ENCODE measurements at places on chromosomes 7 and 10.

DNA sequence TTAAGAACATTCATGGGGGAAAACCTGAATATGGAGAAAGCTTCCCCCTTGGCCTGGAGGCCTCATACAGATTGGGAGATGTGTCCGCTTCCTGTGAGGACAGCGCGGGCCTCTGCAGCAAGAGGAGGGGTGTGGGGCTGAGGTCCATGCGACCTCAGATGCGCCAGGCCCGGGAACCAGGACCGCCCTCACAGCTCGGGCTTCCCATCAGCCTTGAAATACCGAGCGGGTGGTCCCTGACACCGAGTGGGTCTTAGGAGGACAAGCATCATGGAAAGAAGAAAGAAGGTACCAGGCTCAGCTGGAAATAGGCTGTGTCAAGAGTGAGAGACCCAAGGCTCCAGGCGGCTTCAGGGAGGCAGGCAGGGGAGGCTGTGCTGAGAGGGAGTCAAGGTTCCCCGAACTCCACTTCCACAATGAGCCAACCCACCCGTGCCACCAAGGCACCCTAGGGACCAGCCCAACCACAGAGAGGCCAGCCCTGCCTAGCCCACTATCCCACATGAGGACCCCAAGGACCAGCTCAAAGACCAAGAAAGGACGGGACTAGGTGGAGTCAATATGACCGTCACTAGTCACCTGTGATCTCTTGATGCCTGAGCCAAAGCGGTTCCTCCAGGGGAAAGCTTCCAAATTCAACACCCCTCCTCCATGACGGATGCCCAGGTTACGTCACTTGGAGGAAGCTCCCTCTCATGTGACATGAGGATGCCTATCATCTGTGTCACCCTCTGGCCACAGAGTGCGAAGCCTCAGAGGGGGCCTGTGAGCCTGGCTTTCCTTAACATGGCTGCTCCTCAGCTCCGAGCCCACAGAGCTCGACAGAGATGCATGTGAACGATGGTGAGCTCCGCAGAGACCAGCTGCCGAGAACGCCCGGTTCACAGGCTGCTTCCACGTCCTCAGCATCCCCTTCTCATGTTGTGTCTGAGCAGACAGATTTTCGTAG, 103.7 kb downstream of the TCERG1L start:
- no peak for DNase-seq

- no peak for DNase-seq
These were observed 5.7 kb downstream of the NOS3 start for GRCh38 chr7:150996376-150997074.

- DNase-seq, result no peak
These were observed 24.9 kb upstream of the PFKFB3 start for GRCh38 chr10:6177880-6178281.

DNA sequence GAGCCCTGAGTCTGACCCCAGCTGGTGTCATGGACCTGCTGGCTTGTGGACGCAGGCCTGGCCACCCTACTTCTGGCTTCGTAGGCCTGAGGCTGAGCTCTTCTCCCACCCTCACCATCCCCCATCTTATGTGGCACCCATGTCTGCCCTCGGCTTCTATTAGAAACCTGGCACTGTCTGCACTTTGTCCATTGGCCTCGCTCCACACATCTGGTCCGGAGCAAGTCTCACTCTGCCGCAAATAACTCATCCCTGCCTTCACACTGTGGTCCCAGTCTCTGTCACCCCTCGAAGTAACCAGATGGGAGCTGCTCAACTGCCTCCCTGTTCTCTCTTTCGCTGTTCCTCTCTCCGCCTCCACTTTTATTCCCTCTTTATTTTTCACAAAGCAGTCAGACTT, 78.6 kb downstream of the TRRAP start:
- no peak for DNase-seq

DNA sequence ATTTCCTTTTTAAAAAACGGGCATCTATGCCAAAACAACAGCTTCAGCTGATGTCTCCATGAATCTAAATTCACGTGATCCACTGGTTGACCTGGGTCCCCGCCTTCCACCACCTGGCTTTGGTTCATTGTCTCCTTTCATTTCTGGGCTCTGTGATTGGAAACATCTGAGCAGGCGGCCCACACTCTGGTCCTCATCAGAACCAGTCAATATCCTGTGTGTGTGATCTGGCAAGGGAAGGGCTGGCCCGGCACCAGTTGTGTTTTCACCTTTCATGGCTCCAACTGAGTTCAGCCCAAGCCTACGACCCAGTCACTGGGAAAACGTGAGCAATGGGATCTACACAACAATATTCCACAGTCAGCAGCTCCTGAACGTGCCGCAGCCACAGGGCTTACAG, 46.2 kb downstream of the PARP12 start:
- no peak for DNase-seq
